Epithelial cell of proximal tubule (primary cell): ENCODE measurements at places on chromosomes 6 and 20.

- DNase-seq = no peak
Measured at GRCh38 chr6:111727802-111728201, 122.1 kb upstream of the TRAF3IP2 start.

DNA sequence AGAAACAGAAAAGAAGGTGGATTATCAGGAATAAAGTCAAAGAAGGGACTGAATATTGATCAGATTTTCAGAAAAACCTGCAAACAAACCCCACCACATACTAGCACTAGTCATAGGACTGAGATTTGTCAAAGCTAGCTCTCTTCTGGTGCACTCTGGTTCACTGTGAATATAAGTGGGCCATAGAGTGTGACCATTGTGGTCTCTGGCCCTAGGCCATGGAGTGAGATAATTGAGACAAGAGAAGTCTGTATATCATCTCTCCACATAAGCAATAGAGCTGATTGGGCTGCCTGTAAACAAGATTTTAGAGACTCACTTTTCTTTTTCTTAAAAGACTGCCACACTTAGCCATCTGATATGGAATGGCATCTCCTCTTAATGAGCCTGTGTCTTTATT, 247.2 kb downstream of the LAMA2 start:
- DNase-seq = no peak

DNA sequence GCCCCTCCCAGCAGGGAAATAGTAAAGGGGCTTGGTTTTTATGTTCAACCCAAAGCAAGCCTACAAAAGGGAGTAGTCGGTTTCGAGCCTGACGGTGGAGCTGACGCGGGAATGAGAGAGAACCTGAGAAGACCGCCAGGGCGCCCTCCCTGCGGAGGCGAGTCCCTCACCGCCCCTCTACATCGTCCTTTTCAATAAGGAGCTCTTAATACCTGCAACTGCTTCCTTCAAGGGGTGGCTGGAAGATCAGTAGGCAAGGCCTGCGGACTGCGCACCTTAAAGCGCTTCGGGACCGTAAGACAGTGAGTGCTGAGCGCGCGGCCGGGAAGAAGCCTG, 709 bp upstream of the ZNF76 start:
- peak; percentile 3 for DNase-seq

DNA sequence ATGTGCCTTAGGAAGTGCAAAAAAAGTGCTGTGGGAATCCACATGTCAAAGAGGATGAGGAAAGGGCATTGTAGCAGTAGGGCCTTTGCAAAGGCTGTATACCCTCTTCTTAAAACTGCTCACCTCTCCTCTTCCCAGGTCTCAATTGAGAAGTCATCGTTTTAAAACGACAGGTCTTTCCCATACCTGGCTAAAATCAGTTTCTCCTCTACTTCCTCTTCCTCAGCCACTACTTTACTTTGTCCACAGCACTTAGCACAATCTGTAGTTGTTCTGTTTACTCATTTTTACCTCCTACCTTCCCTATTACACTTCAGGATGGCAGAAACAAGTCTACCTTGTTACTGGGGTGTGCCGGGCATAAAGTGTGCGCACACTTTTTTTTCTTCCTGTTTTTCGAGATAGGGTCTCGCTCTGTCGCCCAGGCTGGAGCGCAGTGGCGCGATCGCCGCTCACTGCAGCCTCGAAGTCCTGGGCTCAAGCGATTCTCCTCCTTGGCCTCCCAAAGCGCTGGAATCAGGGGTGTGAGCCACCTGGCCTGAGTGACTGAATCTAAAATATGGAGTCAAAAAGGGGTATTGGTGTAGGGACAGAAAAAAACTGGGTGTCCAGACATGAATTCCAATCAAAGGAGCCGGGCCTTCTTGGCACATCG, 9.8 kb upstream of the ELOVL5 start:
- DNase-seq = no peak

GRCh38 chr6:136161950-136162349, 88.2 kb downstream of the MTFR2 start:
- DNase-seq = no peak

DNA sequence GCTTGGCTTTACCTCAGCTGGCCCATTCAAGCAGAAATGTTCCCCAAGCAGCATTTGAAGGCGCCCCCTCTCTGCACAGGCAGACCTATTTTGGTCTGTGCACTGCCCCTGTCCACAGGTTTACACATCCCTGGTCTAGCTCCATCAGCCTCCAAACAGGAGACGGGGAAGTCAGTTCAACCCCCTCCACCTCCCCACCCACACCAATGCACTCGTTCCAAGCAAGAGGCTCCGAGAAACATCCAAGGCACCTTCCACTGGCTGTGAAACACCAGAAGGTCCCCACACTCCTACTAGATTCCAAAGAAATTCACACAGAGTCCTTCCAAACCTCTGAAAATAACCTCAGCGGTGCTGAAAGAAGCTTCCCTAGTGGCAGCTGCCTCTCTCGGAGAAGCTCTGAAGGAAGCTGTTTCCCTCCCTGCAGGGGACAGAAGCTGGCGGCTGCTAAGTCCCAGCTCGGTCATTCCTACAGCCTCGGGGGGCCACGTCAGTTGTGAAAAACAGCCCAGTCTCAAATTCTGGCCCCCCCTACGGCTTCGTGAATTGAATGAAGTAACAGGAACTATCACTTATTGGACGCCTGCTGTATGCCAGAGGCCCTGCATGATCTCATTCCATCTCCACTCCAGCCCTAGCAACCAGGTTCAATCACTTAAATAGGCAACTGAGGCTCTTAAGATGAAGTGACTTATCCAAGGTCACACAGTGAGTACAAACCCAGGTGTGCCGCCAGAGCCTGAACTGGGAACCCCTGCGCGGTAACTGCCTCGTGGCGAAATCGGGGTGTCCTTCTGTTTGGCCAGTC, 815 bp downstream of the SPATA2 start:
- no peak for DNase-seq

DNA sequence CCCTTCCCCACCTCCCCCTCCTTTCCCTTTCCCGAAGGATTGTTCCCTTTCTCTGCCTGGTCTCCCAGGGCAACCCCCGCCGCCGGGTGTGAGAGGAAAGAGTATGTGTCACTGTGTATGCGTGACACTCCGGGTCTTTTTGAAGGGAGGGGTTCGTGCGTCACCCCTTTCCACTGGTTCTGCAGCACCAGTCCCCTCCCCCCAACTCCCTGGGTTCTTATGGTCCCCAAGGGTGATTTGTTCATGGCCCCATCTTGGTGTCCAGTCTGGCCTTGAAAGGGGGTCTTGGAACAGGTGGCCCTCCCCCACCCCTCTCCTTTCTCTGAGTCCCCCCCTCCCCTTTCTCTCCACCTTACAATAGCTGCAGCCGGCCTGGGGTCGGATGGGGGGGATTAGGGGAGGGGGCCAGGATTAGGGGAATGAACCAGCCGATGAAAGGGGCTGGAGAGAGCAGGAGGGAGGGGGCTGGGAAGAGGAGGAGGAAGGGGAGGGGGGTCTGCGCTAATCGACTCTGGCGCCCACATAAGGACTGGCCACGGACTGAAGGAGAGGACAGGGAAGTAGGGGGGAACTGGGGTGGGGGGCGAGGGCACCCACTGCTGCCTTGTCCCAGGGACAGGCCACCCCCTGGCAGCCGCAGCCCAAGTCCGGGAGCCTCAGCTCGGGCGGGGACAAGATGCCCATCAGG, 1.3 kb upstream of the RING1 start:
- no peak for DNase-seq

- no peak for DNase-seq
Measured at GRCh38 chr6:7224731-7225130, 88.3 kb downstream of the SSR1 start.

DNA sequence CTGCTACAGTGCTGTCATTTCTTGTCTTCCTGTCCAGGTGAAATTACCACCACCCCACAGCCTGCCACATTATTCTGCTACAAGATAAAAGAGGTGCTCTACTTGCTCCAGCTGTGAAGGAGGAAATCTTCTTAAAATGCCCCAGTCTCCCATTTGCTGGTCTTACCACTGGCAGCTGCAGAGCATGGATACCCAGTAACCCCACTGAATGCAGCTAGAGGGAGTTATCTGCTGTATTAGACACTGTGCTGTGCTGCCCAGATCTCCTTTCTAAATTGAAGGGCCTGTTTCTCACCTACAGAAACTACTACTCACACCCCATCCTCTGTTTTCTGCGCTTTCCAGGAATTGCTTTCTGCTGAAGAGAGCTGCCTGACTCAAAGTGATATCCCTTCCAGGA, 517.8 kb downstream of the PKHD1 start:
- DNase-seq = no peak

- DNase-seq = no peak
Measured at GRCh38 chr6:116402108-116402937, 31.6 kb downstream of the DSE start.

- DNase-seq = peak; percentile 54
Measured at GRCh38 chr6:133778414-133779130, 110.3 kb upstream of the TCF21 start.

DNA sequence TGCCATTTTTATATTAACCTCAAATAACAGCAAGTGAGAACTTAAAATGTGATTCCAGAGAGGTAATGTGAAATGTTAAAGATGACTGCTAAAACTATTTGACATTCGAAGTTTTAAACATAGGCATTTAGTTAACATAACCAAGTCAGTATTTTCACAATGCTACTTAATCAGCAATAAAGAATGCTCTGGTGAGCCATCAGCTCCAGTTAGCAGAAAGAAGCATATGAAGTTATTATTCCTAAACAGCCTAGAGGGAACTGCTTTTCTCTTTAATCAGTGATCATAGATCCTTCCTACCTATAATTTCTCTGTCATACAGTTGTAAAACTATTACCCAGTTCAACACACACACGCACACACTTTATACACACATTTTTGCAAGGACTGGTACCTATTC, 60.1 kb downstream of the MMS22L start:
- no peak for DNase-seq

- no peak for DNase-seq
Measured at GRCh38 chr6:12570461-12571030, 146.0 kb upstream of the PHACTR1 start.

DNA sequence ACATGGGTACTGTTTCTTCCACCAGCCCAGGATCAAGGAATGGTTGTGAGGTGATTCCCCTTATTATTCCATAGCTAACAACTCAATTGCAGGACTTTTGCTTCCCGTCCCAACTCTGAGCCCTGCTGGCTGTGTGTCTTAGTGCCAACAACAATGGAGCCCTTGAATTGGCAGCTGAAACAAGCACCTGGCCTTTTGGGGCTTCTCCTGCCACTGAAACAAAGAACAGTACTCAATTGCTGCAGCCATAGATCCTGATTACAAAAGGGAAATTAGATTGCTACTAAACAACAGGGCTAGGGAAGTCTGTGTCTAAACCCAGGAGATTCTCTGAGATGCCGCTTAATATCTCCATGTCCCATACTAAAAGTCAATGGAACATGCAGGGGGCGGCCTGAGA, 61.3 kb upstream of the CARMIL1 start:
- DNase-seq = no peak

DNA sequence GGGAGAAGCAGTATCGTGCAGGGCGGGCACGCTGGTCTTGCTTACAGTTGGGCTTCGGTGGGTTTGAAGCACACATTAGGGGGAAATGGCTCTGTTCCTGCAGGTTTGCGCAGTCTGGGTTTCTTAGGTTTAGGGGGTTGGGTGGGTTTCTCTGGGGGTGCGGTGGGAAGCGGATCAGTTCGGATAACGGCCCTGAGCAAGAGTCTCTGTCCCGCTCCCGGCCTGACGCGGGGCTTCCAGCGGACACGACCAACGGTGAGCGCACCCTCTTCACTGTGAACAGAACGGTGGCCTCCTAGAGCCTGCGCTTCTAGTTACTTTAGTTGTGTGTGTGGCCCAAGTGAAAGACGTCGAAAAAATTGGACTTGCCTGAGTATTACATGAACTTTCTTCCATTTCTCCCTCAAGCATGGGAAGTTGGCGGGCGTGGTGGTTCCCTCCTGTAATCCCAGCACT, 635 bp upstream of the ELOVL2 start:
- DNase-seq = no peak

DNA sequence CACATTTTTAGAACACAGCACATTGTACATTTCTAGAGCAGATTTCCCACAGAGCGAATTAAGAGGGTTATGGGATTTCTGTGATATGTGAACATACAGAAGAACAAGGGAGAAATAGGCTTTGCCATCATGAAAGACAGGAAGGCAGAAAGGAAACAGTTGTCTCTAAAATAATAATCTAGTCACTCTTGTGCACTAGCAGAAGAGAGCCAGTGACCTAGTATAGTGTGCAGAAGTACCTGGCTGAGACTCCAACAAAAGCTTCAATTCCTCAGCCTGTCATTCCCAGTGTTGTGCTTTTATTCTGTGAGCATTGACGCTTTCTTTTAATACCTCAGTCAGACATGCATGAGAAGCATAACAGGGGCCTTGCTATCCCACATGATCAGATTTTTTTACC, 17.8 kb upstream of the DCBLD1 start:
- no peak for DNase-seq

- no peak for DNase-seq
Measured at GRCh38 chr6:7006515-7007191, 101.1 kb upstream of the RREB1 start.

DNA sequence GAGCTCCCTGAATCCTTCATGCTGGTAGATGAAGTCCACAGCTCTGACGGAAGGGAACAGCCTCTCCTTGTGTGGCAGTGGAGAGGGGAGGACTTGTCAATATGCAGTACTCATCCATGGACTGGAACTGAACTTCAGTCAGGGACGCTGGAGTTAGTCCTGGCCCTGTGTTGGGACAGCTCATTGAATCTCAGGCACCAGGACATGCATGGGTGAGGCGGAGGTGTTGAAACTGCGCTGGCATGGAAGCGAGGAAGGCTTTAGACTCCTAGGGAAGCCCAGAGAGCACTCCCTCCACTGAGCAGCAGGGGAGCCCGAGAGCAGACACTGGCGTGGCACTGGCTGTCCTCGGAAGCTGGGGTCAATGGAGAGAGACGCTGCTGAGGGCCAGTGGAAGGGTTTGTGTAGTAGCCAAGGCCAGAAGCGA, 161.3 kb upstream of the GGTLC1 start:
- DNase-seq = peak; percentile 18

DNA sequence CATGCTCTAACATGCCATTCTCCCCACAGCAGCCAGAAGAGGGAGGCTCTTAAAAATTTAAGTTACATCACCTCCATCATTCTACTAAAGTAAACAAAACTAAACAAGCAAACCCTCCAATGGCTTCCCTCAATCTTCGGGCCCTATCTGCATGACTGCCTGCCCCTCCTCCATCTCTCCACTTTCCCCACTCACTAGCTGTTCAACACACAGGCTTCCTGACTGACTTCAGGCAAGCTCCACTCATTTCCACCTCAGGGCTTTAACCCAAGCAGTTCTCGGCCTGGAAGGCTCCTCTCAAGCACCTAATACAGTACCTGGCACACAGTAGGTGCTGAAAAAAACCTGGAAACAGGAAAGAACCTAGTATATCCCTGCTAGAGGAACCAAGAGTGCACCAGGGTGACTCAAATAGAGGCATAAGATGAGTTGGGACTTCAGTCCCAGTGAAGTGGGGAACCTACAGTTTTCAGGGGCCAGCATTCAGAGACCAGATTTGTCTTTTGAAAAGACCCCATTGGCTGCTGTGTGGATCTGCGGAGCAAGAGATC, 2.8 kb downstream of the AHCY start:
- no peak for DNase-seq

GRCh38 chr20:11948806-11949205, 31.1 kb downstream of the BTBD3 start:
- no peak for DNase-seq

- DNase-seq = no peak
Measured at GRCh38 chr6:111030008-111031007, 48.5 kb downstream of the RPF2 start.
